ENCODE measurements at places on chromosomes 6 and 20. TPM values are rescaled to one million over a fixed set of nuclear protein-coding genes. Genes with fewer than 3 reads are reported as not detected.

- no peak for DNase-seq
These were observed 87.1 kb upstream of the SCGN start for GRCh38 chr6:25564943-25565342.

GRCh38 chr20:10747019-10747418, 73.2 kb upstream of the JAG1 start:
- no peak for DNase-seq

The ADGRB3 gene
- 0.92 TPM for total RNA-seq

The BCL2L1 gene
- total RNA-seq, result 283 TPM

GRCh38 chr6:167200806-167201205, 43.0 kb upstream of the GPR31 start:
- DNase-seq, result no peak

The LAMA2 gene
- 1.1 TPM for total RNA-seq

GRCh38 chr6:40860443-40860842, 178.6 kb downstream of the UNC5CL start:
- no peak for DNase-seq

GRCh38 chr20:10177326-10177725, 41.3 kb upstream of the SNAP25 start:
- DNase-seq, result no peak

DNA sequence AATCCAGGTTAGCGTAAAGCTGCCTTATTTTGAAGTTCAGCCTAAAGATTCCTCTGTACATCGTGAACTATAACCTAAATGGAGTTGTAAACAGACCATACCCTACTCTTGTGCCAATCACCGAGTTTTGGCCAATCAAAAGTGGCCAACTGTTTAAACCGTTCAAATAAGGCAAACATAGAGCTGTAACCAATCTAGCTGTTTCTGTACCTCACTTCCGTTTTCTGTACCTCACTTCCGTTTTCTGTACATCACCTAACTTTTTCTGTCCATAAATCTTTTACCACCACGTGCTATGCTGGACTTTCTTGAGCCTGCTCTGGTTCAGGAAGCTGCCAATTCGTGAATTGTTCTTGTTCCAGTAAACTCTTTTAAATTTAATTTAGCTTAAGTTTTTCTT, 39.7 kb downstream of the LBP start:
- no peak for DNase-seq

The LY6G5C gene
- total RNA-seq, result not detected

The ATAT1 gene
- 6.6 TPM for total RNA-seq

The PRL gene
- total RNA-seq, result not detected

The BPIFA2 gene
- total RNA-seq, result not detected

The RIPPLY2 gene
- total RNA-seq, result not detected

- no peak for DNase-seq
These were observed 58.0 kb upstream of the PREP start for GRCh38 chr6:105460860-105461259.

DNA sequence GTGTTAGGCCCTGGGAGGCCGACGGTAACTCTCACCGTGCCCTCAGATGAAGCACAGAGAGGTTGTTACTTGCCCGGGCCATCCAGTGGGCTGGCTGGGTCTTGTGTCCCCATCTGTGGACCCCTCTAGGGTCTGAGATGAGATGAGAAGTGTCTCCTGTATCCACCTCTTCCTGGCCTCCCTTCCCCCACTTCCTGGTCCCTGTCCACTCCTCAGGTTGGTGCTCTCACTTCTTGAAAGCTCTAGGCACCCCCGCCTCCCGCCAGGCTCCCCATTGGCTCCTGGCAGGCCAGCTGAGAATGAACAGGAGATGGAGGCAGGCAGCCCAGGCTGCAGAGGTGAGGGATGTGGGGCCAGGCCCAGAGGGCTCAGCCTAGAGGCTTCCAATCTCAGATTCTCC, 1.5 kb downstream of the MMP24OS start:
- DNase-seq, result no peak

DNA sequence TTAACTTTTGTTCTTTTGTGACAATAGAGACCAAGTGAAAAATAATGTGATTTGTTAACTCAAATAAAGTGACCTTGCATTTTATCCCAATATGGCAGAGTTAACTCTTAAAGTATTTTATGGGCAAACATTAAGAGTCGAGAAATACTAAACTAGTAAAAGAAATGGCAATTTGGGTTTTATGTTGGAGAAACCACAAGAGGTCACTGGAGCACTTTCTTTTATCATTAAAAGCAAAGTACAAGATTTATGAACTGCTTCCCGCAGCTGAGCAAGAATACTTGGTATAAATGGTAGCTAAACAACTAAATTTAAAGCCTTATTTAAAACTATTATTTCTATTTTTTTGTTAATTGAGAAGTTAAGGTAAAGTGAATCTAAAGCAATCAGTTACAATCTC, 33.5 kb upstream of the MCM9 start:
- no peak for DNase-seq

GRCh38 chr6:150685860-150686259, 86.2 kb downstream of the PLEKHG1 start:
- no peak for DNase-seq

The HUS1B gene
- total RNA-seq, result not detected

The SLC24A3 gene
- total RNA-seq, result not detected

DNA sequence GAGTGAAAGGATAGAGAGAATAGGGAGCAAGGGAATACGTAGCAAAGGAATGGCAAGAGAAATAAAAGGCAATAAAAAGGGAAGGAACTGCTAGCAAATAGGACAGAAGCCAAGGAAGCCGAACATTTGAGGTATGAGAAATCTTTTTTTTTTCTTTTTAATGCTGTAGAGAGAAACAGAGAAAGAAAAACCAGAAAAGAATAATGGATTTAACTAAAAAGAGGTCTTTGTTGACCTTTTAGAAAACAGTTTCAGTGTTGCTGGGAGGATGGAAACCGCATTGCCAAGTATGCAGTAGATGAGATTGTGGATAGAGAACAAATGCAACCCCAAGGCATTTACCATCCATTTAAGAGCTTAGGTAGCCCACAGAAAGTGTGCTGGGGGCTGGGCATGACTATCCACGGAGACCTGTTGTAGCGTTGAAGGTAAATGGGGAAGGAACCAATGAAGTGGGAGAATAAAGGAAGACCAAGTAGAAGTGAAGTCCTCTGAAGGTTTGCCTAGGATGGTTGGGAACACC, 23.3 kb upstream of the C6orf62 start:
- DNase-seq, result no peak

The TNXB gene
- 0.38 TPM for total RNA-seq

The SCUBE3 gene
- 1.4 TPM for total RNA-seq

The WFDC5 gene
- total RNA-seq, result not detected

DNA sequence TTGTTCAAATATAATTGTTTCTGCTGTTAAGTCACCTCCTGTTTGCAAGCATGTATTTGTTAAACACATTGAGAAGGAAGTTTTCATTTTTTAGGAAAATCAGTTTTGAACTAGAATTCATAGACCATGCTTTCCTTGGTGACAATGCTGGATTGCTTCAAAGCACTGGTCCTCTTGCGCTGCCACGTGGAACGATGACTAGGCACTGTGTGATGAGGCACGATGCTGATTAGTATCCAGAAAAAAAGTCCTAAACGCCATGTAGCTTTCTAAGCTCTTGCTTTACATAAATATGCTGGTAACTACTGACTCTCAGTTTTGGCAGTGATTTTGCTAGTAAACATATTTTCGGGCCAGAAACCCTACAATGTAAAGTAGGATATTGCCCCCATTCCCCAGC, 11.1 kb upstream of the EXOC2 start:
- no peak for DNase-seq

- no peak for DNase-seq
These were observed 8.3 kb downstream of the GCLC start for GRCh38 chr6:53536561-53536960.

- no peak for DNase-seq
These were observed 150.8 kb upstream of the FLRT3 start for GRCh38 chr20:14488212-14488611.

GRCh38 chr6:36241728-36242127, 28.1 kb upstream of the PNPLA1 start:
- no peak for DNase-seq

DNA sequence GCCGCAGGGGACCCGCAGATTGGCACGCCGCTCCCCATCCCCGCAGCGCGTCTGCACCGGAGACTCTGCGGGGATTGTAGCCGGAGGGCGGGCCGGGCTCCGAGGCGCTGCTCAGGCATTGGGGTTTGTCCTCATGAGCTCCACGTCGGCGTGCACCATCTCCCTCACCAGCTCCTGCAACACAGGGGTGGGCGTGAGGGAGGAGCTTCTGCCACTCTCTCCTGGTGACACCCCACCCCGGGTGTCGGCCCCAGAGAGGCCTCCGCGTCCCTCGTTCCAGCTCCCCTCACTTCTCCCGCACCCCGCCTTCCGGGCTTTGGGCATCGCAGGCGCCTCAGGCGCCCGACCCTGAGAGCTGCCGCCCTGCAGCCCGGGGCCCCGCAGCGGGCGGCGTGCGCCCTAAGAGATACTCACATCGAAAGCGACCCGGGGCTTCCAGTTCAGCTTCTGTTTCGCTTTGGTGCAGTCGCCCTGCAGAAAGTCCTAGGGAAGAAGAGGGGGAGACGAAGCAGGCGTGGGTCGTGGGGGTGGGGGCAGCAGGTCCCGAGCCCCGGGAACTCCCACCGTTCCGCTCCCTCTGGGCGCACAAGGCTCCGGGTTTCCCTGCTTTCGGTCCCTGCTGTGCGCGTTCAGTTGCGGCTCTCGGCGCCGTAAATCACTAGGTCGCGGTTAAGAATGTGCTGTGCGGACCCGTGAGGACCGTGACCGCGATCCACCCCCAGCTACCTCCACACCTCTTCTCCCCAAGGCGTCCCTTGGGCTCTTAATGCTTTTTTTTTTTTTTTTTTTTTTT, 14.5 kb downstream of the FOXC1 start:
- no peak for DNase-seq

DNA sequence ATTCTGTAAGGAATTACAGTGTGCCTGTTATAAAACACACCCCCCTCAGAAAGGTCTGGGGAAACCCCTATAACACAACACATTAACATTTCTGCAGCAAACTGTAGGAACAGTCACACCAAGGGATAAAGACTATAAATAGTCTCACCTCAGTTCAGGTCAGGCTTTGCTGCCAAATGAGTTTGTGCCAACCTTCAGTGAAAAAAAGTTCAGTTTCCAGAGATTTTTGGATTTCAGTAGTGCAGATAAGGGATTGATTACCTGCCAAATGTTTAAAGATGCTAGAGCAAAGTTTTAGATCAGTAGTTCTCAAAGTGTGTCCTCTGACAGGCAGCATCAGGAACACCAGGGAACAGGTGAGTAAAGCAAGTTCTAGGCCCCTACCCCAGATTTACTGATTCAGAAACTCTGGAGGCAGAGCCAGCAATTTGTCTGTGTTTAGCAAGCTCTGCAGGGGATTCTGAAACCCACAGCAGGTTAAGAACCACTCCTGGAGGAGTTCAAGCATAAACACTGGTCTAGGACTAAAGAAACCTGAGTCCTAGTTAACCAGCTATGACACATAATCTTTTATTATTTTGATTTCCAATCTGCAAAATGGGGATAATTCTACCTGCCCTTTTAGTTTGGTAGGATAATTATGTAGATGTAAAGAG, 111.0 kb downstream of the RCAN2 start:
- DNase-seq, result no peak

GRCh38 chr20:64160526-64161355, 3.5 kb upstream of the MYT1 start:
- DNase-seq, result no peak

The ZSCAN12 gene
- 6.5 TPM for total RNA-seq

The GMNN gene
- 19.8 TPM for total RNA-seq

DNA sequence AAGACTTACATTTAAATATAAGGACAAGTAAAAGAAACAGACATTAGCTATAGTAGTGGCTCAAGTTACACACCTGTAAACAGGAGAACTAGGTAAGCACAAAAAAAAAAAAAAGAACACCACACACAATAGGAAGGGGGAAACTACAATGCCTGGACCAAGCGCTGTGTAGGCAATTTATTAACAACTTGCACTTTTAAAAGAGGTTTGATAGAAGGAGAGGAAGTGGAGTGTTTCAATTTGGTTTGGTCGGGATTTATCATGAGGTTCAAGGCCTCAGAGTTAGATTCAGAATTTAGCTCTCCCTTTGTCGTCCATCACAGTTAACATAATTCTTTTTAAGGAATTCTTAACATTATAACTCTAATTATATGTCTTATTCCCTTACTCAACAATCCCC, 1.1 kb upstream of the USP49 start:
- no peak for DNase-seq
